ENCODE measurements at places on chromosomes 3 and 15. TPM values are rescaled to one million over a fixed set of nuclear protein-coding genes. Genes with fewer than 3 reads are reported as not detected.

SLC24A5 gene
- not detected for total RNA-seq

TMC3 gene
- not detected for total RNA-seq

- DNase-seq = no peak
Measured at GRCh38 chr15:78830514-78831228, 19.4 kb upstream of the ADAMTS7 start.

DNA sequence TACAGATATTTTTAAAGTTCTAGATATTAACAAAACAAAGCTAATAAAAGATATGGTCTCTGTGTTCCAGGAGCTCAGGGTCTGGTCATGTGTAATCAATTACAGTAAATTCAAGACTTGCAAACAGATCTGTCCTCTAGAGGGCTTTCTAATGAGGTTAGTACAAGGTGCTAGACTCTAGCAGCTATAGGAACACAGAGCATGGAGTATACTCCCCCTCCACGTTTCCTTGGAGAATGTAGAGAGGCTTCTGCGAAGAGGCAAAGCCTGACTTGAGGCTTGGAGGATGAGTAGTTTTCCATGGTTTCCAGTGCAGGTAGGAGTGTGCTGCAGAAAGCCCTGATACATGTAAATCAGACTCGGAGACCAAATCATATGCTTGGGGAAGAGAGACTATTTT lies 32.7 kb upstream of the DLG1 start:
- DNase-seq = no peak

DNA sequence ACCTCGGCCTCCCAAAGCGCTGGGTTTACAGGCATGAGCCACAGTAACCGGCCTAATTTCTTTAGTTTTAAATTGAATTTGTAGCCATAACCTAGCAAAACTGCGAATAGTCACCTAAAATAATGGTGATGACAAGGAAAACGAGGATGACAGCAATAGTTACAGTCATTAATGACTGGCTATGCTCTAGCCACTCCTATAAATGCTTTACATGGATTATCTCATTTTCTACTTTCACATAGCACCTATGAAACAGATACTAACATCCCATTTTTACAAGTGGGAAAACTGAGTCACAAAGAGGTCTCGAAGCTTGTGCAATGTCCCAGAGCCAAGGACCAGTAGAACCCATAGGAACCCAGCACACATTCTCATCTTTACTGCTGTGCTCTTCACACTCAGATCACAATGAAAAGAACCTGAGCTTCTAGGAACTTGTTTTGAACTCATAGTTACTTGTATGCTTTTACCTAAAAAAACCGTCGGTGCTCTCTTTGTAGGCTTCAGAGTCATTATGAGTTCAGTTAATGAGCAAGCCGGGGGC lies 39.4 kb downstream of the FBXL22 start:
- DNase-seq = no peak

DNA sequence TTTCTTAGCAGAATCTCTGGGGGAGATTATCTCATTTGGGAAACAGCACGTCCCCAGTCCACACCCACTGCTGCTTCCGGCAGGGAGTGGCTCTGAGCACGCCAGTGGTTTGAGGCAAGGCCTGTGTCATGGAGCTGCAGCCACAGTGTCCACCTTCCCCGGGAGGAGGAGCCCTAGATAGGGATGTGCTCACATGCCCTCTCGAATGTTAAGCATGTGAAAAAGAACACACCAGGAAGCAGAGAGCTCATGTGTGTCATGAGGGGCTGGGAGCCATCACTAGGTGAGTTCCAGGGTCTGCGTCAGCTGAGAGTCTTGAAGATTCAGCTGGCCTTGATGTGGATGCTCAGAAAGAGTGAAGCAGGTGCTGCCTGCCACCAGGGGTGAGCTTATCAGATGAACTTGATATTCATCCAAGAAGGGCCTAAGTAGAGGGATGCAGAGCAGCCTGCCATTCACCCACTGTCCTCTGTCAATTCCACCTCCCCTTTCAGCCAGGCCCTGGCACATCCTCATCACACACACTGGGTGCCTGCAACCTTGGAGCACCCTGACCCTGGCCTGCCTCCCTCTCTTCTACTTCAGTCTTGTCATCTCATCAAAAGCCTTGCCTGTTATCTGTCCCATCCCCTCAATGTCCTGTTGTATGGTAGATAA lies 16.3 kb downstream of the ITGA11 start:
- DNase-seq = no peak

DNA sequence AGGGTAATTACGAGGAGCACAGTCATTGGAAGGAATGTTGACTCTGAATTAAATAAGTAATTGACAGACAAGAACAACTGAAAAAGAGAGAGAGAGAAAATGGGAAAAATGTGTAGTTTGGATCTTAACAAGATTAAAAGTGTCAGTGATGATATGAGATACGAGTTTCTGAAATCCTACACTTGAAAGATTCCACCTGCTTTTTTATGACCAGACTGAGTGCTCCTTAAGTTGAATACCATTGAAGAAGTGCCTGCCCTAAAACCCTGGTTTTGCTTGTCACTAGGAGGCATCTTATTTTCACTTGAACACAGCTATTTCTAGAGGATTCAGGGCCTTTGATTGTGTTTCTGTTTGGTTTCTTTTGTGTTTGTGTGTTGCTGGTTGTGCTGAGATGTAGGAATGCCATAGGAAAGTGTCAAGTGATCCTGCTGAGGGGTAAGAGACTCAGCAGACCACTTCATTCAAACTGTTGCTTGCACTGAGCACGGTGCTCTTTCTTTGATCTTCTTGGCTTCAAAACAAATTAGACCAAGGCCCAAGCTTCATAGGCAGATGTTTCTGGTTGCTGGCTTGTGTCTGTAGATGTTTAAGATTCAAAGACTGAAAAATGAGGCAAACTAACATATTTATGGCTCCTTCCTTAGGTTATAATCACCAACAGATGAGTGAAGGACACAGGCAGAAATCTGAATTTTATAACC lies 17.2 kb upstream of the ABHD10 start:
- no peak for DNase-seq

DNA sequence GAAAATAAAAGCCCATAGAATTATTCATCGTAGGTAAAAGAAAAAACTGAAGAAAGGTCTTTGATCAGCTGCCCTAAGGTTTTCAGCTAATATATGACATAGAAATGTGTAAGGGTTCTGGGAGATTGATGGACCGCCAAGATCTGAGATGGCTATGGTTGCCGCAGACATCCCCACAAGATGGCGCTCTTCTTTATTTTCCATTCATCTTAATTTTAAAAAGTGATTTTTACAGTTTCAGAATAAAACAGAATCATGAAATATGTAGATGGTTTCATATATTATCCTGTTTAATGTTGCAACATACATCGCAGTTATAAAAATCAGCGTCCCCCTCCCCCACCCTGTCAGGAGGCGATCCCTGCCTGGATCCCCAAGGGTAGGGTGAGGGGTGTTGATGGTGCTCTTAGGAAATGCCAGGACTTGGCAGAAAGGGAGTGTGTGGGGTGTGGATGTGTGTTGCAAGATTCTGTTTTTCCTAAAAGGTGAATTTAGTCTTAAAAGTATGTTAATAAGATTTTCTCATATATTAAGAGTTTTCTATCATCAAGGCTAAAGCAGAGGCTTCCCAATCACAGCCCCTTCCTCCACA lies 68.8 kb downstream of the ANXA2 start:
- no peak for DNase-seq

Data from aorta (tissue), 5 donors.